Natural killer cell (primary cell): ENCODE measurements at places on chromosomes 7 and 10.

DNA sequence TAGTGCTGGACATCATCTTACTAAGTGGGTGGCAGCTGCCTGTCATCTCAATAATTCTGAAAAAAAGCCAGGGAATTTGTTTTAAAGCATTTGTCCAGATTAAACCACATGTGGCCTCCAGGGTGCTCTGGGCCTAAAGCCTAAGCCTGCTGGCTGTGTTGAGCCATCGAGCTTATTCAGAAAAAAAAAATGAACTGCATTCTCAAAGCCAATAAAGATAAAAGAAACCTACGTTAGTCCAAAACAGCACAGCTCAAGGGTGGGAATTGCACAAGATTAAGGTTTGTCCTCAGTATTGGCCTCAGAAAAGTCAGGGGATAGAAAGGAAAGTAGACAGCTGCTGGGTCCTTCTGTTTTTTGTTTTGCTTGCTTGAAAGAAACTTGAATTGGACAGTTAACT lies 22.6 kb upstream of the PRTFDC1 start:
- no peak for DNase-seq

DNA sequence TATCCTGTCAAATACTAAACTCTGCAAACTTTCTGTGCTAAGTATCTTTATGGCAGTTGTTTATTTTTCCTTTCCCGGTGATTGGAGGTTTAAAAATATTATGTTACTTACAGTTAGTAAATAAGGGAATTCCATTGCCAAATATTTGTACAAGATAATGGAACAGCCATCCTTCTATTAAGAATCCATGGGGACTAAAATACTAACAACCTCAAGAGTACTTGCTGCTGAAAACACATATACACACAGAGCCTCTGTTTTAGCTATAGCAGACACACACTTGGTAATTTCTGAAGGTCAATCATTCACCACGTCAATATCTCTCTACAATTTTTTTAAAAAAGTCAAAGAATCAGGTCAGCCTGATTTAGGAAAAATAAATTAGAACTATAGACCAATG lies 32.4 kb downstream of the TSPAN12 start:
- DNase-seq, result no peak

DNA sequence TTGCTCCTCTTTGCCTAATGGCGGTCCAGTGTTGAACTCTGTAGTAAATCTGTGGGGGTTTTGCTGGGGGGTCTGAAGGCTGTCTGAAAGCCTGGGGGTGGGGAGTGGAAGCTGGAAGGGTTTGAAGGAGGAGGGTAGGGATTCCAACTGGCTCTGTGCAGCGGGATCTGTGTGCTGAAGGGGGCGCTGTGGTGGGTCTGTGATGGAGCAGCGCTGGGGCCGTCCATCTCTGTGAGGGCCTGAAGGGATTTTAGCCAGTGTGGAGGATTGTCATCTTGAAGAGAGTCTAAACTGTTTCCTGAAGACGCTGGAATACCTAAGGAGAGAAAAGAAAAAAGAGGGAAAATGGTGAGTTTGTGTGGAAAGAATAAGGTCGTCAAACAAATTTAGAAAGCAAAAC lies 129.2 kb downstream of the STRA8 start:
- no peak for DNase-seq

GRCh38 chr7:100964630-100965029 lies 4.7 kb upstream of the MUC12 start:
- DNase-seq, result no peak

- DNase-seq, result no peak
These were observed 78.0 kb downstream of the UBE2H start for GRCh38 chr7:129874722-129875121.
